Breast epithelium (tissue), 4 donors: ENCODE measurements at places on chromosomes 6 and 20. TPM values are rescaled to one million over a fixed set of nuclear protein-coding genes. Genes with fewer than 3 reads are reported as not detected.

Gene SUPT3H
- 15.1 TPM for total RNA-seq

Gene TINAG
- total RNA-seq: not detected

Gene ENPP3
- 1.8 TPM for total RNA-seq

Gene FILIP1
- 4.3 TPM for total RNA-seq

Gene ETV7
- 0.80 TPM for total RNA-seq

Gene TREM1
- 2.8 TPM for total RNA-seq

Gene RRAGD
- 12.8 TPM for total RNA-seq

Gene RIMS4
- total RNA-seq: 0.66 TPM

Gene EZR
- total RNA-seq: 29.1 TPM

Gene PRRT1
- total RNA-seq: 2.8 TPM

Gene METTL24
- total RNA-seq: 3.4 TPM

Gene HACE1
- total RNA-seq: 27.2 TPM

Gene DLL1
- total RNA-seq: 26.9 TPM

Gene KCNS1
- total RNA-seq: not detected

Gene SSTR4
- total RNA-seq: not detected

Gene SOX18
- total RNA-seq: 3.2 TPM

Gene SLA2
- 0.64 TPM for total RNA-seq

Gene GATA5
- total RNA-seq: 0.73 TPM
